ENCODE measurements at places on chromosomes 12 and 14. TPM values are rescaled to one million over a fixed set of nuclear protein-coding genes. Genes with fewer than 3 reads are reported as not detected.

- no peak for DNase-seq
- H3K27me3 ChIP-seq: no peaks in the 10 kb centered on the region
- no peak overlapping the region for H3K4me3 ChIP-seq
- no peaks in the 10 kb centered on the region for H3K36me3 ChIP-seq
- peaks cover 20% of the 10 kb centered on the region for H3K4me1 ChIP-seq
Observed at GRCh38 chr12:45227316-45228067, 11.6 kb downstream of the ANO6 start.

- H3K27ac ChIP-seq: no peak overlapping the region
- H3K4me1 ChIP-seq: peaks cover 5% of the 10 kb centered on the region
- no peak overlapping the region for H3K4me3 ChIP-seq
- no peaks in the 10 kb centered on the region for H3K27me3 ChIP-seq
Observed at GRCh38 chr12:49698619-49699545, 8.3 kb downstream of the FMNL3 start.

Gene BRAP
- total RNA-seq: 24.7 TPM

DNA sequence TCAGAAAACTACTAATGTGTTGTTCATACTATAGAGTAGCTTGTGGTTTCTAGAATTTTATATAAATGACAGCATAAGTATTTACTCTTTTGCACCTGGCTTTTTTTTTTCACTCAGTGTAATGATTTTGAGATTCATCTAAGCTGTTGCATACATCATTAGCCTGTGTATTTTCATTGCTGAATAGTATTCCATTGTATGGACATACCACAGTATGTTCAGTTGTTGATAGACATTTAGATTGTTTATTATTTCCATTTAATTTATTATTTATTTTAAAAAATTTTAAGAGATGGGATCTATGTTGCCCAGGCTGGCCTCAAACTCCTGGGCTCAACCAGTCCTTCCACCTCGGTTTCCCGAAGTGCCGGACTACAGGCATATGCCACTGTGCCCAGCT is 80.0 kb downstream of the IFT43 start:
- no peaks in the 10 kb centered on the region for H3K27me3 ChIP-seq
- H3K4me3 ChIP-seq: no peak overlapping the region
- no peaks in the 10 kb centered on the region for H3K36me3 ChIP-seq
- H3K4me1 ChIP-seq: no peaks in the 10 kb centered on the region

Gene KIAA0586
- 50.3 TPM for total RNA-seq

DNA sequence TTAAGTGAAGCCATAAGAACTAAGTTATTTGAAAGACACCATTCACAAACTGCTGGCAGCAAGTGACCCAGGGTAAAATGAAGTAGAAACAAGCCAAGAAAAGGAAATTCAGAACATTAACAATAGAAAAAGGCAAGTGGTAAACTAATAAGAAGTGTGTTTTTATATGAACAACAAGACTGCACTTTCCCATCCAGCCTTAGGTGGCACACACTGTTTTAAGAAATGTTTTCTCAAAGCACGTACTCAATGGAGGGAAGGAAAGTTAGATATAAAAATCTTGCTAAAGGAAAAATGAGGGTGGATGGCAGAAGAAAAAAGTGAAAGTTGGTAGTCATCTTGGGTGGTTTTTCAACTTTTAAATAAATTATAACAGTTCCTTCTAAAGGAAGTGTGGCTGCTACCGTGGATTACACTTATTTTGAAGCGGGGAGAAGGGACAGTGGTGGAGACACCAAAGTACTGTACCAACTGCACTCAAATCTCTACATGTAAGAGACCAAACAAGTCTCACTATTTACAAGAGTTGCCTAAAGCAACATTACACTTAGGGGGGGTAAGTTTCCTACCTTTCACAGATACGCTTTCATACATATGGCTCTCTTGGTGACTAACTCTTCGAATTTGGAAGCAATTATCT is 58.8 kb downstream of the SEL1L start:
- H3K27me3 ChIP-seq: no peaks in the 10 kb centered on the region
- H3K4me1 ChIP-seq: peaks cover 3% of the 10 kb centered on the region
- H3K27ac ChIP-seq: no peak overlapping the region
- no peak for DNase-seq
- peaks cover 24% of the 10 kb centered on the region for H3K36me3 ChIP-seq
- no peak overlapping the region for H3K4me3 ChIP-seq

Gene TOMM20L
- not detected for total RNA-seq

GRCh38 chr12:66044731-66045130 is 85.8 kb downstream of the LLPH start:
- peak; percentile 37 for DNase-seq
- H3K27ac ChIP-seq: no peak overlapping the region
- no peak overlapping the region for H3K4me3 ChIP-seq
- H3K4me1 ChIP-seq: peaks cover 9% of the 10 kb centered on the region

DNA sequence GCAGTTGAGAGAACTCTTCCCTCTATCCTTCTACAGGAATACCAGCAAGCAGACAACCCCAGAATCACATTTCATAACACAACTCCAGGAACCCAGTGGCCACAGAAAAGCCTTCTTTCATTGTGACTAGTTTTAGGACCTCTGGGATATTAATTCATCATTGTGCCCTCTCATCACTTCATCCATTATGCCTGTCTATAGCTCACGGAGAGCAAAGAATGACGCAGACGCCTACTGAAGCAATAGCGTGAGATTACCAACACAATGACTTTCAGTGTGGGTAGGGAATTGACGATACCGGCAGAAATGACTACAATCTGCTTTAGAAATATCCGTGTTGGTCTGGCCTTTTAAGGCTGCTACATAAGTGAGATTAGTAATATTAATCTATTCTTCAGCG is 158.1 kb upstream of the FOXG1 start:
- no peak overlapping the region for H3K27ac ChIP-seq
- H3K27me3 ChIP-seq: no peaks in the 10 kb centered on the region
- H3K4me1 ChIP-seq: peaks cover 1% of the 10 kb centered on the region
- H3K36me3 ChIP-seq: no peaks in the 10 kb centered on the region
- no peak overlapping the region for H3K4me3 ChIP-seq

GRCh38 chr12:79012636-79013035 is 148.1 kb downstream of the SYT1 start:
- H3K4me1 ChIP-seq: no peaks in the 10 kb centered on the region
- H3K27ac ChIP-seq: no peak overlapping the region
- H3K4me3 ChIP-seq: no peak overlapping the region

GRCh38 chr14:92510972-92511371 is 2.6 kb upstream of the RIN3 start:
- no peaks in the 10 kb centered on the region for H3K36me3 ChIP-seq
- peak overlapping the region; percentile 81 for H3K27ac ChIP-seq
- peaks cover 46% of the 10 kb centered on the region for H3K4me1 ChIP-seq
- no peaks in the 10 kb centered on the region for H3K27me3 ChIP-seq
- peak; percentile 14 for DNase-seq

GRCh38 chr12:25942709-25943108 is 15.8 kb upstream of the RASSF8 start:
- H3K27me3 ChIP-seq: no peaks in the 10 kb centered on the region
- H3K4me3 ChIP-seq: no peak overlapping the region
- H3K36me3 ChIP-seq: no peaks in the 10 kb centered on the region
- H3K4me1 ChIP-seq: no peaks in the 10 kb centered on the region
- H3K27ac ChIP-seq: no peak overlapping the region
- no peak for DNase-seq

DNA sequence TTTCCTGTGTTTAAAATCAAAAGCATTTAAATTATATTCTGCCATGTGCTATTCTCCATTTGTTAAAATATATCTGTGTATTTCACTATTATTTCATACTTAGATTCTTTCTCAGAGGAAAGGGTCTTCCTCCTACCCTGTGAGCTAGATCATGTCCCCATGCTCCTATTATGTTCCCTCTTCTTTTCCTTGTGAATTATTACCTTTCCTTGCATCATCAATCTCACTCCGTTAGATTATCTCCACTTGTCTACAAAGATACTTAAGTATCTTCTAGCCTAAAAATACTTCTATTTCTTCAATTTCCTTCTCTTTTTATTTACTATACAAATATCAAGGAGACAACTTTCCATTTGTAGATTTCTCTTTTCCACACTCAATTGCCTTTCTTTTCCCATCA is 146.5 kb downstream of the FOXG1 start:
- H3K36me3 ChIP-seq: no peaks in the 10 kb centered on the region
- no peak for DNase-seq
- H3K4me1 ChIP-seq: no peaks in the 10 kb centered on the region

DNA sequence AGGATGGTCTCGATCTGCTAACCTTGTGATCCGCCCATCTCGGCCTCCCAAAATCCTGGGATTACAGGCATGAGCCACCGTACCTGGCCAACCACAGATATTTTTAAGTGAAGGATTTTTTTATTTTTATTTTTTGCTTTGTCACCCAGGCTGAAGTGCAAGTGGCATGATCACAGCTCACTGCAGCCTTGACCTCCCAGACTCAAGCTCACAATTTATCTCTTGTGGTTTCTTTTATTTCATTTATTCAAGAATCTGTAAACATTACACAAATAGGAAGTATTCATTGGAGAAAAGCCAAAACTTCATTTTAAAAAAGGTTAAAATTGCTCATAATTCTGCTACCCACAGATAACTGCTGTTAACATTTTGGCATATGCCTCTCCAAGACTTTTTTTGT is 13.3 kb downstream of the MOAP1 start:
- H3K27ac ChIP-seq: no peak overlapping the region
- peak; percentile 86 for DNase-seq
- peaks cover 4% of the 10 kb centered on the region for H3K4me1 ChIP-seq
- no peaks in the 10 kb centered on the region for H3K27me3 ChIP-seq
- H3K4me3 ChIP-seq: no peak overlapping the region

Gene MTHFD1
- total RNA-seq: 103 TPM

Gene DPPA3
- total RNA-seq: not detected

- no peaks in the 10 kb centered on the region for H3K27me3 ChIP-seq
- no peaks in the 10 kb centered on the region for H3K36me3 ChIP-seq
- H3K4me1 ChIP-seq: peaks cover 16% of the 10 kb centered on the region
- DNase-seq: no peak
Observed at GRCh38 chr12:124641591-124641990, 74.2 kb upstream of the NCOR2 start.

- H3K4me1 ChIP-seq: 0 out of 2 replicates have a peak, but pooled peaks cover 4% of the 10 kb centered on the region
- H3K27me3 ChIP-seq: no peaks in the 10 kb centered on the region
- H3K36me3 ChIP-seq: no peaks in the 10 kb centered on the region
- DNase-seq: no peak
- H3K27ac ChIP-seq: no peak overlapping the region
- no peak overlapping the region for H3K4me3 ChIP-seq
Observed at GRCh38 chr12:18681818-18682217, 56.0 kb downstream of the PLCZ1 start.

GRCh38 chr12:75672200-75672599 is 160.8 kb upstream of the KRR1 start:
- no peaks in the 10 kb centered on the region for H3K27me3 ChIP-seq
- DNase-seq: no peak
- no peaks in the 10 kb centered on the region for H3K36me3 ChIP-seq
- H3K4me1 ChIP-seq: no peaks in the 10 kb centered on the region

- no peaks in the 10 kb centered on the region for H3K4me1 ChIP-seq
- peaks cover 54% of the 10 kb centered on the region for H3K27me3 ChIP-seq
- H3K4me3 ChIP-seq: no peak overlapping the region
- no peak for DNase-seq
Observed at GRCh38 chr14:23430723-23431085, 4.8 kb downstream of the MYH7 start.

GRCh38 chr14:66709291-66709690 is 201.3 kb downstream of the GPHN start:
- no peaks in the 10 kb centered on the region for H3K36me3 ChIP-seq
- H3K4me3 ChIP-seq: no peak overlapping the region
- peak; percentile 3 for DNase-seq
- H3K27me3 ChIP-seq: no peaks in the 10 kb centered on the region

Gene FAIM2
- total RNA-seq: not detected

DNA sequence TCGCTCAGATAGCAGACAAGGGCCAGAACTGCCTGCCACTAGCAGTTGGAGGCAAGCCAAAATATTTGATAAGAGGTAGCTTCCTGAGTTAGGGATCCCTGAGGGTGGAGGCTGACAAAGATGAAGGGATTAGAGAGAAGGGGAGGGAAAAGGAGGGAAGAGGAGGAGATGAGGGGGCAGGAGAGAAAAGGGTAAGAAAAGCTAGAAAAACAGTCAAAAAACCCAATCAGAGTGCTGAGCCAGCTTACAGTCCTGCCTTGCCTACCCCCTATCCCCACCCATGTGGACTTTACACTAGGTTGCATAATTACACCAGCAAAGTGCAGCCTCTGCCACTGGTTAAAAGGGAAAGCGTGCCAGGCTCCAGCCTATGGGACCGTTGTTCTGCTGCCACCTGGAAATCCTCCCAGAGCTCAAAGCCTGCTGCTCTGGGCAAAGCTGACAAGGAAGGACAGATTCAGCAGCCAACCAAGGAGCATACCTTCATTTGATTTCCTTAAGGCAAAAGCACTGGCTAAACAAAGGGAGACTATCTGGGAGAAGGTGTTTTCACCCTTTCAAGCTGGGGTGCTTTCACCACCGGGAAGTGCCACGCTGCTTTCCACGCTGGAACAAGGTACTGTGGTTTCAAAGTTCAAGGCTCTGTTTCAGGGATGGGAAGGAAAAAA is 3.8 kb upstream of the NUMB start:
- no peaks in the 10 kb centered on the region for H3K36me3 ChIP-seq
- DNase-seq: no peak
- peaks cover 42% of the 10 kb centered on the region for H3K4me1 ChIP-seq
- no peak overlapping the region for H3K4me3 ChIP-seq

DNA sequence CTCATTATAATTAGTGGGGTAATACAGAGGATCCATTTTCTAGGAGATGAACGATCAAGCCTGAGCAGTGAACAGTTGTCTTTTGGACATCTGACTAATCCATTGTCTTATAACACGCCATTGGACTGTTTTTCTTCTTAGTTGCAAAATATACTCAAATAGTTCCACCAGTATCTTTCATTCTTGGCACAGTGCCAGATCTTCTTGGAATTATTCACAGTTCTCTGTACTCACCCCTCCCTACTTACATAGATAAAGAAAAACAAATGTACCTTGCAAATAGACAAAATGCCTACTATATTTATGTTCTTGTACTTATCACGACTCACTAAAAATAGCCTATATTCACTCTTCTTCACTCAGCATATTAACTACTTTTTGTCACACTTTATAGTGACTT is 3.8 kb downstream of the CBLN3 start:
- H3K4me1 ChIP-seq: peaks cover 27% of the 10 kb centered on the region
- H3K27me3 ChIP-seq: no peaks in the 10 kb centered on the region
- DNase-seq: peak; percentile 67
- no peaks in the 10 kb centered on the region for H3K36me3 ChIP-seq

Gene DLGAP5
- 94.1 TPM for total RNA-seq

Gene GARIN6
- total RNA-seq: not detected
